ENCODE measurements at places on chromosomes 11 and 22.

GRCh38 chr11:100849009-100849900, 162.2 kb downstream of the ARHGAP42 start:
- DNase-seq: no peak

DNA sequence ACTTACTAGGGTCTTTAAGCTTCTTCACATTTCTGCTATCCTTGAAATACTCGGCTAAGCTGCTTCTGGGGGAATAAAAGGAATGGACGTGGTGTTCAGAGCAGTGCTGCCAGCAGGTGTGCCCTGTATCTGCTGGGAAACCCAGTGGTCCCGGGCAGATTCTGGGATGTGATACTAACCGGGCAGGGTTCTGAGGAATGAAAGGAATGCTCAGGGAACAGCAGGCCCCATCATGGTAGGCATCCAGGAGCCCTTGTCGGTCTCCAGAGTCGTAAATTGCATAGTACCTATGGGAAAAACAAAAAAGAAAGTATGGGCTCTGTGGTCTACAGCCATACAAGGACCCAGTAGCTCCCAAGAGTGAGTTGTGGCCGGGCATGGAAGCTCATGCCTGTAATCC, 4.5 kb upstream of the TMEM223 start:
- DNase-seq: no peak

DNA sequence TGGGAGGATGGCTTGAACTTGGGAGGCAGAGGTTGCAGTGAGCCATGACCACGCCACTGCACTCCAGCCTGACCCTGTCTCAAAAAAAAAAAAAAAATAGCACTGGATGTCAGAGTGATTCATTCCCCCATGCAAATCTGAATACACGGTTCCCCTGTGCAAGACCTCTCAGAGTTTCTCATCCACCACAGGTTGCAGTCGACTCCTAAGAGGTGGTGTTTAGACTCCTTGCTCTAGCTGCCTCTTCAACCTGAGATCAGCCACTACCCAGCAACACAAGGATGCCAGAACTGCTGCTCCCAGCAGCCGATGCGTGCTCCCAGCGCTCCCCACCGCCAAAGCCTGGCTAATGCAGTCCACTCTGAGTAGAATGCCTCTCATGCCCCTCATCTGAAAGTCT, 97.5 kb downstream of the PARVA start:
- DNase-seq: no peak

GRCh38 chr22:27882507-27883290, 36.4 kb downstream of the PITPNB start:
- no peak for DNase-seq

DNA sequence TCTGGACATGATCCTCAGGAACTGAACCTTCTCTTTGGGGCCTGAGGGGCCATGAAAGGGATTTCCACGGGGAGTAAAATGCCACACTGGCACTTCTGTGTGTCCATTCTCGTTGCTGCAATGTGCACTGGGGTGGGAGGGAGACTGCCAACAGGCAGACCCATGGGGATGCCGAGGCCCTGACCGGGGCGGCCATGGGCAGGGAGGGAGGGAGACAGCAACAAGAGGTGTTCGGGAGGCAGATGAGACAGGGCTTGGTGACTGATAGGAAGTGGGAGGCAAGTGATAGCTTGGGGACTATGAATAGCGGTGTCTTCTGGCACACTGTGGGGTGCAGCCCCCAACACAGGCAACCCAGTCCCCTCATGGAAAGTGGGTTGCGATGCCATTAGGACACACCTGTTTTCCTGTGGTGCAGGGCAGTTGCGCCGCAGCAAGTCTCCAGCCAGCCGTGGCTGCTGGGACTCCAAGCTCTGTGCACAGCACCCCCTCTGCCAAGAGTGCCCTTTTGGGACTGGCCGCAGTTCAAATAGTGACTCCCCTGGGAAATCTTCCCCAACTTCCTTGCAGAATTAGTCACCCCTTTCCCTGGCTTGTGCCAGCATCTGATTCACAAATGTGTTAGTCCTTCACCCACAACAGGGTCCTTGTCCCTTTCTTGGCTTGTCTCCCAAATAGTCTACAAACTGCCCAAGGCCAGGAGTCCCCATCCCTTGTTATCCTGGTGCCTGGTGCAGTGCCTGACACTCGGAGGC, 88.8 kb downstream of the CHST1 start:
- DNase-seq: no peak

GRCh38 chr11:70230151-70230839, 27.2 kb downstream of the FADD start:
- no peak for DNase-seq
